ENCODE measurements at places on chromosomes 3 and 15.
A peak's percentile ranks its signal among the peaks of the same experiment; 100 is the strongest.

- no peak for DNase-seq
Measured at GRCh38 chr3:114194750-114195149, 15.9 kb upstream of the DRD3 start.

- DNase-seq, result no peak
Measured at GRCh38 chr3:57948080-57948671, 60.0 kb upstream of the FLNB start.

- no peak for DNase-seq
Measured at GRCh38 chr3:68988740-68989139, 24.7 kb downstream of the EOGT start.

DNA sequence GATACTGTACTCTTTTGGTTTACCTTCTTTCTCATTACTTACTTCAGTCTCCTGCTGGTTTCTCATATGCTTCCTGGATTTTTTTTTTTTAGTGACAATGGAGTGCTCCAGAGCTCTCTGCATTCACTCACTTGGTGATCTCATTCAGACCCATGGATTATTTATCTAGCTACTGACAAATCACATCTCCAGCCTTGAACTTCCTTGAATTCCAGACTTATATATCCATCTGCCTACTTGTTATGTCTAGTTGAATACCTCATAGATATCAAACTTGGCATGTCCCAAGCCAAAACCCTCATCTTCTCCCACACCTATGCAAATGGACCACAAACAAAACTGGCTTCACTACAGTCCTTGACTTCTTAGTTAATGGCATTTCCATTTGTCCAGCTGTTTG lies 234.7 kb upstream of the ZPLD1 start:
- DNase-seq, result no peak

DNA sequence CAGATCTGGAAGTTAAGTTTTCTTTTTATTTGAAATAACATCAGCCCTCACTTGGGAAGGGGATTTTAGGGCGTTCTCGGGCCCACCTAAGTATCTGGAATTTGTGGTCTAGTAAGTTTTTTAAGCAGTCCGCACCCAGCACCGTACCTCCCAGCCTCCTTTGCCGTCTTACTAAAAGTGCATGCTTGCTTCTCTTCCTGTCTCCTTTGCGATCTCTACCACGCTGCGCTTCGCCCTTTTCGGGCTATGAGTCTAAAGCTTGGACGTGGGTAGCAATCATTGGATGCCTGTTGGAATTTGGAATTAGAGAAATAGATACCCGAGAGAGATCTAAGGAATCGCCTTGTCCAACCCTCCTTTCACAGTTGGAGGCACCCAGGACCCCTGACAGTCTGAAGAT lies 1.1 kb downstream of the THSD4 start:
- DNase-seq, result no peak

DNA sequence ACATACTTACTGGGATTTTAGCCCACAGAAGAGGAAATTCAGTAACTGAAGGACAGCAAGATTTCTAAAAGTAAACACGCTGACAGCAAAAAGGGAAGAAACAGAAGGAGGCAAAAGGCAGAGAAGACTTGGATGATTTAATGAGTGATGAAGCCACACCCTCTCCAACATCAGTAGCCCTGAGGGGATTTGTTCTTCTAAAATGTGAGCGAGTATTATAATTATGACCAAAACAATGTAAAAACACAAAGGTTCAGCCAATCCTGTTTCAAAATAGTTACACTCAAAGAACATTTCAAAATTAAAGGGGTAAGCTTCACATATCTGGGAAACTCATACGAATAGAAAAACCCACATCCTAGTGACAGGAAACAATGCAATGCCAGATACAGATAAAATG lies 25.0 kb downstream of the MCCC1 start:
- DNase-seq, result no peak

DNA sequence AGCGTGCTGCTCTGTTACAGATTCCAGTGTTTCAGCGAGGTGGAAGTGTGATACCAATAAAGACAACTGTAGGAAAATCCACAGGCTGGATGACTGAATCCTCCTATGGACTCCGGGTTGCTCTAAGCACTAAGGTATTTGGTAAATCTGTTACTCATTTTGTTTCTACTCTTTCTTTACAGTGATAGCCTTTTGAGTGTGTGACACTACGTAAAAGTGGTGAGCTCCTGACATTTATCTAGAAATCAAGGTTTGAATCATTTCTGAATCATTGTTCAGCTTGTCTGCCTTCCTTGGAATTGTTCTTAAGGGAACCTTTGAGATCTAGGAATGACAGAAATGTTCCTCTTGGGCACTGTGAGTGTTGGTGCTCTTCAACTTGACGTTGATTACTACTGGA lies 11.2 kb upstream of the CAPN3 start:
- DNase-seq, result peak; percentile 45

GRCh38 chr3:195801251-195802183 lies 10.2 kb downstream of the MUC4 start:
- no peak for DNase-seq

DNA sequence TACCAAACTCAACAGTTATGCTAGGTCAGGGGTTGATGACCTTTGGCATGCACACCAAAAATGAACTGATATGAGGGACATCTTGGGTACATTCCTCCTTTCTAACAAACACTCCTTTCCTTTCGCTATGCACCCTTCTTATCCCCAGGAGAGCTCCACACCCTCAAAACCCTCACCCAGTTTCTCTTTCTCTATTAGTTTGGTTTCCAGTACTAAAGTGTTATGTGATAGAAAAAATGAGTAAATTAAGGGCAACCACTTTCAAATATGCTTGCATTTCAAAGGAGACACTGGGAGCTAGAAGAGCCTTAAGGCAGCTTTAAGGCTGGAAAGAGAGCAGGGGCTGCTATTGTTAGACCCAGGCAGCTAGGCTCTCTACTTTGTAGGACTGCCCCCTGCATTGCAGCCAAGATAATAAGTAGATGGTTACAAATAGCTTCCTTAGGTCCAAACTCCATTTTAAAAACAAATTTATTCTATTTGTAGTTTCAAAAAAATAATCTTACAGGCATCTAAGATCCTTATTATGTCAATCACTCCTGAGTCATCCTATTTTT lies 244.3 kb downstream of the ZIC1 start:
- no peak for DNase-seq

DNA sequence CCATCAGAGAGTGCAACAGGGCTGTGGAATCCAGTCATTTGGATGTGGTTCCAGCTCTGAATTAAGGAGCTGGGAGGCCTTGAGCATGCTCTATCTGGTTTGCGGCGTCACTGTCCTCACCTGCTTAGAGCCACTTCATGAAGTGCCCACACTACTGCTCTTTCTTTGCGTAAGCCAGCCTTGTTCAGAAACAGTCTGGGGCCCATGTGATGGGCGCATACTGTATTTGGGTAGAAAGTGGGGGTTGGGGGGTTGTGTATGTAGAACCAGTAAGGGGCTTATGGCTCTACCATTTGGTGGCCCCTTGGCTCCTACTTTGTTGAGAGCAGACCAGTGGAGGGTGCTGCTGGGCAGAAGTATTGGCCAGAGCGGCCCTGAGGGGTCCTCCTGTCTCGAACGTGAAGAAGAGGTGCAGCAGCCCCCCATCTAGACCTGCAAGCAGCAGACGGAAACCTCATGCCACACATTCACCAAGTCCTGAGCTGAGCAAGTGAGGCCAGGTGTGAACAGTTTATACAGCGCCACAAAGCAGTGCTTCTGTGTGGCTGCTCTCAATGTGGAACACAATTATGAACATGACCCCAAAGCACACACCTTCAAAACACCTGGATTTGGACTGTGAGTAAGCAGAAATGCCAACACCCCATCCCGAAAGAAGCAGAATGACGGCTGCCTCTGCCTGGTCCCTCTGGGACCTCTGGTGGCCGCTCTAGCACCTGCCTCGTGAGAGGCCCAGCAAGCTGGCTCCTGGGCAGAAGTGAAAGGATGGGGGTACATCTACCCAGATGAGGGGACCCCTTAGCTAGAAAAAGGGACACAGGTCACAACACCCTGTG lies 26.6 kb downstream of the SRPRB start:
- no peak for DNase-seq

GRCh38 chr15:93848490-93848889 lies 382.9 kb upstream of the MCTP2 start:
- DNase-seq, result no peak

DNA sequence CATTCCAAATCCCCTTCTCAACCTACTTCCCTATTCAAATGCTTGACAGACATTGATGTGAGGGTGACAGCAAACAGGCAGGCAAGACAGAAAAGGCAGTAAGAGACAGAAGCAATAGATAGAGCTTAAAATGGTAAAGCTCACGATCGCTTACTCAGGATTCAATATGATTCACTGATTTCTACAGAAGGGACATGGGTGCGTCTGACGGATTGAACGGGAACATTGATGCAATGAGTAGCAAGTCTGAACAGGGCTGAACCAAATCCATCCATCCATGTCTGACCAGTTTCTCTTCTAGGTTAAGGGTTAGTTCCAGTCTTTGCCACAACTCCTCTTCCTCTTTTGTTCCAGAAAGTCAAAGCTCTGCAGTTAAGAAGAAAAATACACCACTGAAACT lies 35.1 kb downstream of the P2RY1 start:
- no peak for DNase-seq

GRCh38 chr3:120503727-120504616 lies 53.2 kb upstream of the FSTL1 start:
- no peak for DNase-seq

GRCh38 chr3:191254098-191254873 lies 55.2 kb downstream of the OSTN start:
- no peak for DNase-seq

DNA sequence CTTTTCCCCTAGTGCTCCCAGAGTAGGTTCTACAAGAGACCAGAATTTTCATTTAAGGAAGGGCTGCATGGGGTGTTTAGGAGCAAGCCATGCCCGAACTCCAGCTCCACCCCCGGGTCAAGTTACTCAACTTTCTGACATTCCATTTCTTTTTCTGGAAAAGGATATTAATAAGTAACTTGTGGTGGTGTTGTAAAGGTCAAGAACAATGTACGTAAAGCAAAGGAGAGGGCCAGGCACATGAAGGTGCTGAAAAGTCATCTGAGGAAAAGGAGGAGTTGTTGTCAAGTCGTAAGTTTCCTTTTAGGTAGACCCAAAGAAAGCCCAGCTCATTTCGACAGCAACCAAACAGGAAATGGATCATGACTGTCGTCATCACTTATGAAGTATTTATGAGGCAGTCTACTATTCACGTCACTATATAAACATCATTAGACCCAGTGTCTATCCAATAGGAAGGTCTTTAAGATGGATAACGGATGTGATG lies 319.6 kb upstream of the IL12A start:
- no peak for DNase-seq

- no peak for DNase-seq
Measured at GRCh38 chr3:110253794-110254193, 817.8 kb upstream of the NECTIN3 start.

DNA sequence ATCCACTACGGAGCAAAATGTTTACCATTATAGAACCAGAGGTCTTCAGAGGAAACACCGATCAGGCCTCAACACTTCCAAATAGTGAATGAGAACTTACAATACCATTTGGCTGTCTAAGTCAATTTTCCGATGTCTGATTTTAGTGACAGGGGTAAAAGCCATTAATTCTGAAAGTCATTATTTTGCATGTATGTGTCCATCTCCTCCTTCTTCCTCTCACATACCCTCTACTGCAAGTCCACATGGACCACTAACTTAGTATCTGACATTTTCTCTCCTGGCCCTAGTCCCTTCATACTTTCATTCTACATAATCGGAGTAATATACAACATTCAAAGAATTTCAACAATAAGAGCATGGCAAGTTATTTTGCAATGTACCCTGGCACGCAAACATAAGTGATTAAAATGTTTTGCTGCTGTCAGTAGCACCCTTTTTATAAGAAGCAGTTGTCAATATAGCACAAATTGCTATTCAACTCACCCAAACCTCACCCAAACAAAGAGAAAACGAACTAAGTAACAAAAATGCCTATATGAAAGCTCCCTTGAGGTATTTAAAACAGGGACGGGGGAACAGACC lies 1.9 kb downstream of the TOP2B start:
- no peak for DNase-seq

- DNase-seq, result no peak
Measured at GRCh38 chr15:80249973-80250372, 2.0 kb downstream of the CTXND1 start.

GRCh38 chr3:178646186-178646862 lies 110.1 kb downstream of the KCNMB2 start:
- no peak for DNase-seq

DNA sequence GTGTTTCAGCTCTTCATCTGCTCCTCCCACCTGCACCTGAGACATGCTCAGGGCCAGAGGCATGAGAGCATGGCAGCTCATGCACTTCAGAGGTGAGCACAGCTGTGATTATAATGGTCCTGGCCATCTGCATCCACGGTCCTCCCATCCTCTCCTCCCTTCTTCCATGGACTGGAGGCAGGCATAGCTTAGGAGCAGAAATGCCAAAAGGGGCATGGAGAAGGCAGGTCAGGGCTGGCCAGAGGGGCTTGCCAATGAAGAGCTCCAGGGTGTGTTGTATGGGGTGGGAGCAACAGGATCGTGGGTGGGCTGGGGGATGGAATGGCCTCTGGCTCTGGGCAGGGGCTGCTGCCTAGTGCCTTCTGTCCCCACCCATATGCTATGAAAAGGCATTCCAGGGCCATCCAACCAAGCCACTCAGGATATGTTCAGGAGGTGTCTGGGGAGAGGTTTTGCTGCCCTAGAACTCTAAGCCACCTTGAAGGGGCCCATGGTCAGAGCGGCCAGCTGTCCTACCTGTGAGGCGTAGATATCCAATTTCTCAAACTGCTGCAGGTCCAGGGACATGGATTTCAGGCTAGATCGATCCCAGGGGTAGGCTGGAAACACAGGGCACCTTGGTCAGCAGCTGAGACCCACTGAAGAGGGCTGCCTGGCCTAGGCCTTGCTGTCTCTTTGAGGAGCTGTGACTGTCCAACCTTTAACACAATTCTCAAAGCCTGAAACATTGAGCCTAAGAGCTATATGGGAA lies 26.1 kb downstream of the KY start:
- DNase-seq, result no peak

- no peak for DNase-seq
Measured at GRCh38 chr3:160150525-160150924, 74.7 kb upstream of the C3orf80 start.

DNA sequence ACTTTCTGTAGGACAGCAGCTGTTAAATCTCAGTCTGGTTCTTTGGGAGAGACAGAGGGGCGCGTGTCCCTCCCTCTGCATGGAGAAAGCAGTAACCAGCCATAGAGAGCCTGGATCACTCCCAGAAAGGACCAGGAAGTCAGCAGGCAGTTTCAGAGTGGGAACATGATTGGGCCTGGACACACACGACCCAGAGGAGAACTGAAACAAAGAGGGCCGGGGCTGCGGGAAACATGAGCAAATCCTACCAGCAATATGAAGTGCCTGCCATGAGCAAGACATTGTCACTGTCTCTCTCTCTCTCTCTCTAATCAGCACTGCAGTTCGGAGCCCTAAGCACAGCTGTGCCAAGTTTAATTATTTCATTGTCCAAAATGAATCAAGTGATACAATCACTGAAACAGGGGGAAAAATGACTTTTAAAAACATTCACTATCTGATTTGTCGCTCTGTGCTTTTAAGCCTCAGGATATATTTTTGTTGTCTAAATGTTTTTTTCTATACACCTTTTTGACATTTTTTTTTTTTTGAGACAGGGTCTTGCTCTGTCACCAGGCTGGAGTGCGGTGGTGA lies 17.6 kb downstream of the MUC13 start:
- DNase-seq, result no peak
